ENCODE measurements at places on chromosomes 16 and 17. TPM values are rescaled to one million over a fixed set of nuclear protein-coding genes. Genes with fewer than 3 reads are reported as not detected.
A peak's percentile ranks its signal among the peaks of the same experiment; 100 is the strongest.

- H3K4me1 ChIP-seq, result peaks cover 14% of the 10 kb centered on the region
- H3K4me3 ChIP-seq, result peak overlapping the region; percentile 51
- no peak overlapping the region for H3K27ac ChIP-seq
- peaks cover 7% of the 10 kb centered on the region for H3K27me3 ChIP-seq
These were observed 3.9 kb upstream of the C17orf99 start for GRCh38 chr17:78142119-78142861.

- no peak overlapping the region for H3K4me3 ChIP-seq
- no peaks in the 10 kb centered on the region for H3K36me3 ChIP-seq
- DNase-seq, result no peak
- no peaks in the 10 kb centered on the region for H3K4me1 ChIP-seq
These were observed 704.3 kb downstream of the MAF start for GRCh38 chr16:78896280-78896679.

DNA sequence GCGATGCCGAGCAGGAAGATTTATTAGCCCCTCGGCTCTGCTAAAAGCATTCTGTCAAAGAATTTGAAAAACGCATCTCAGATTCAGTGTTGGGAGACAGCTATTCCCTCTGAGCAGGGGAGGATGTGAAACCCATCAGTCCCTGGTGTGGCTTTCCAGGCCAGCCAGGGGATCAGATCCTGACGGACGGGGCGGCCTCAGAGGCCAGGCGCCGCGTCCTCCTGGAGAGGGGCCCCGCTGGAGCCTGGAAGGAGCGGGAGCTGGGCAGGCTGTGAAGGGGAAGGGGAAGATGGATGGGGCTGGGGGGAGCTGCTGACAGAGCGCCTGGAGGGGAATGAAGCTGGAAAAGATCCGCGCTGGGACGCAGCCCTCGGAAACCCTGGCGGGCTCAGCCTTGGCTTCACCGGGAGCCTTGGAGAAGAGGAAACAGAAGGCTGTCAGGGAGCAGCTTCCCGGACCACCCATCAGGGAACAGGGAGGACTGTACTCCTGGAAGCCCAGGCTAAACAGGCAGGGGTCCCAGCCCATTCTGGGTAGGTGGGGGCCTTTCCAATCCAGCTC is 358.0 kb downstream of the C16orf95 start:
- H3K36me3 ChIP-seq, result no peaks in the 10 kb centered on the region
- H3K4me1 ChIP-seq, result peaks cover 39% of the 10 kb centered on the region
- H3K27me3 ChIP-seq, result peaks cover 9% of the 10 kb centered on the region
- DNase-seq, result no peak

GRCh38 chr16:53465606-53466280 is 31.5 kb downstream of the RBL2 start:
- no peak for DNase-seq
- peaks cover 7% of the 10 kb centered on the region for H3K36me3 ChIP-seq

GRCh38 chr17:39002991-39003715 is 36.0 kb upstream of the FBXO47 start:
- DNase-seq, result no peak
- H3K27me3 ChIP-seq, result peaks cover 9% of the 10 kb centered on the region
- H3K27ac ChIP-seq, result no peak overlapping the region
- H3K36me3 ChIP-seq, result no peaks in the 10 kb centered on the region
- peaks cover 10% of the 10 kb centered on the region for H3K4me1 ChIP-seq
- H3K4me3 ChIP-seq, result no peak overlapping the region

DNA sequence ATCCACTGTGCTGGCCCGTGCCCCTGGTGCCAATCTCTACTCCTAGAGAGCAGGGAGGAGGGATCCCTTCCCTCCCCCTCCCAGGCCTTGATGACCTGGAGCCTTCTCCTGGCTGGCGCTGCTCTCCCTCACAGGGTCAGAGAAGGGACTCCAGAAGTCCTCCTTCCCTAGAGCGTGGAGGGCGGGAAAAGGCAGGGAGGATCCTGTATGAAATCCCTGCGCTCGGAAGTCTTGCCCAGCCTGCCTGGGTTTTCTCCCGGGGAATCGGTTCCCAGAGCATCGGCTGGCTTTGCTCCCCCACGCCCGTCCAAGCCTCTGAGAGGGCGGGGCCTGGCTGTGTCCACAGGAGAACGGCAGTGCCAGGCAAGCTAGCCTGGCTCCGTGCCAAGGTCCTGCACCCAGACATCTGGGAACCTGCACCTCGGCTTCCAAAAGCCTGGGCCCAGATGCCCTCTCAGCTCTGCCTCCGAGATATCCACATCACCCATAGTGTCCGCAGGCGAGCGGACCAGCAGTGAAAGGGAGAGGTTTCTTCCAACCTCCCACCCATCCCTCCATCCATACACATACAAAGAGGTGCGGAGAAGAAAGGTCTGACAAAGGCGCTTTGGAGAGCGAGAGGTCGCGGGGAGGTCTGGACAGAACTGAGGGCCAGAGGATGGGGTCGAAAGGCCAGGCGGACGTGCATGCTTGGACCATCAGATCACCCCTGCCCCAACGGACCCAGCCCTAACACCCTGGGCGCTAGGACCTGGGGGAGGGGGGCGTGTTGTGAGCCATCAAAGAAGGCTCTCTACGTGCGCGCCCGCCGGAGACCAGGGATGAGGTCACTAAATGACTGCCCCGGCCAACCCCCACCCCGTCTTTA is 1.1 kb downstream of the MPP2 start:
- peak overlapping the region; percentile 77 for H3K4me3 ChIP-seq
- H3K27me3 ChIP-seq, result peaks cover 11% of the 10 kb centered on the region
- peaks cover 6% of the 10 kb centered on the region for H3K4me1 ChIP-seq
- H3K27ac ChIP-seq, result no peak overlapping the region
- peak; percentile 62 for DNase-seq

- DNase-seq, result peak; percentile 11
- no peaks in the 10 kb centered on the region for H3K4me1 ChIP-seq
- no peak overlapping the region for H3K27ac ChIP-seq
- H3K4me3 ChIP-seq, result peak overlapping the region; percentile 93
These were observed 712 bp upstream of the SPECC1 start for GRCh38 chr17:20008242-20009051.

DNA sequence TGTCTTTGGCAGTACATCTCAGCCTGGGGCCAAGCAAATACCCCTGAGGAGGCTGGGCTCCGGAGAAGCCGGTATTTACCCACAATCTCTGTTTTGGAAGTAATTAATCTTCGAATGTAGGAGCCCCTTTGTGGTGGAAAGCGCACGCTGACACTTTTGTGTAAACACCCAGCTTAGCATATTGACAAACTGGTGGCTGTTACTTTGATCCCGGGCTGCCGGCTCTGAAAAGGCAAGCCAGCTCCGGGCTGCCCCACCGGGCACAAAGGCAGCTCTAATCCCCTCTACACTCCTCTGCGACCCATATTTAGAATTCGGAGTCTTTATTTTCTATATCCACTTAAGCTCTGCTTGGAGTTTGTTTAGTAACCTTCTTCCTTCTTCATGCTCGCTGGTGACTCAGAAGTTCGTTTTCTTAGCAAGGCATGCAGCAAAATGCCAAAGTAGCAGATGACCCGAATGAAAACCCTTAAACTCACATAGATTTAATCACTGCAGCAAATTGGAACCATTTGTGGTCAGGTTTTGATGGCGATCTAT is 144.0 kb upstream of the IRX3 start:
- H3K27me3 ChIP-seq, result no peaks in the 10 kb centered on the region
- H3K4me3 ChIP-seq, result no peak overlapping the region
- no peaks in the 10 kb centered on the region for H3K4me1 ChIP-seq
- DNase-seq, result no peak

HBA2 gene
- not detected for total RNA-seq

KRT15 gene
- not detected for total RNA-seq

All from endothelial cell (in vitro differentiated cells).